ENCODE measurements at places on chromosomes 5 and 9.
A peak's percentile ranks its signal among the peaks of the same experiment; 100 is the strongest.

DNA sequence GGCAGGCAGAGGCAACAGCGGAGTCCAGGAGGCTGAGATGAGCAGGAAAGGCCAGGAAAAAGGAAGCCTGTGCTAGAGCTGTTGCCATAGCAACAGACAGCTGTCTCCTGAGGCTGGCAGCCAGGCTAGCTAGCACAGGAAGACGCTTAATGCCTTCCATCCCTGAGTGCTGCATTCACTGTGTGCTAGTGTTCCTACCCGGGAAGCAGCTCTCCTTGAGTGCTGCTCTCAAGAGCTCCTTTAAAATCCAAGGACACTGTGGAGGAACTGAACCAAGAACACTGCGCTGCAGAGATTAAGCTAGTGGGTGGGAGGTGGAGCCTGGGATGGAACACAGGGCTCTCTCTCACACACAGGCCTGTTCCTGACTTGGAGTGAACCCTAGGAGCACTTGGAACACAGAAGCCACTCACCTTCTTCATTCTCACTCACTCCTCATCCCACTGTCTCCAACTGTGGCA, 53.5 kb upstream of the IL7R start:
- peak; percentile 87 for DNase-seq

- no peak for DNase-seq
Measured at GRCh38 chr9:113484258-113484730, 20.8 kb downstream of the RGS3 start.

GRCh38 chr5:112440031-112440430, 21.0 kb upstream of the EPB41L4A start:
- no peak for DNase-seq

- peak; percentile 77 for DNase-seq
Measured at GRCh38 chr9:96418920-96419690, 935 bp upstream of the ZNF367 start.

DNA sequence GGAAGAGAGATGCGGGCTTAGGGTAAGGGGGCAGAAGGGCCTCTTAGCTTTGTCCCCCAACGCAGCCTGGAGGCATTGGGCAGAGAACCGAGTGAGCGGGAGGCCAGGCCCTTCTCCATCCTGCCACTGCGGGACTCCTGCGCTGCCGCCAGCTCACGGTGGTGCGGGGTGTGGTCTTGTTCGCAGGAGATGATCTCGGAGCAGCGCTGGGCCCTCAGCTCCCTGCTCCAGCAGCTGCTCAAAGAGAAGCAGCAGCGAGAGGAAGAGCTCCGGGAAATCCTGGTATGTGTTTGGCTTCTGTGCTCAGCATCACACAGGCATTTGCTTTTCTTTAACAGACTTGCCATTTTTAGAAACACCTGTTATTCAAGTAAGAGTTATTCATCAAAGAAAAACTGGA, 41.3 kb downstream of the LRSAM1 start:
- DNase-seq = no peak

GRCh38 chr5:158313733-158314464, 455.0 kb upstream of the CLINT1 start:
- DNase-seq = no peak

- no peak for DNase-seq
Measured at GRCh38 chr9:24090566-24090965, 264.5 kb upstream of the ELAVL2 start.

GRCh38 chr5:61160497-61160896, 1.8 kb downstream of the SMIM15 start:
- DNase-seq = no peak

GRCh38 chr5:74357827-74358226, 282.7 kb downstream of the ENC1 start:
- no peak for DNase-seq

- no peak for DNase-seq
Measured at GRCh38 chr9:93536167-93536566, 40.2 kb upstream of the PHF2 start.

- no peak for DNase-seq
Measured at GRCh38 chr5:131355971-131356528, 92.2 kb downstream of the CDC42SE2 start.

- no peak for DNase-seq
Measured at GRCh38 chr9:98442541-98442940, 187.1 kb upstream of the TBC1D2 start.

DNA sequence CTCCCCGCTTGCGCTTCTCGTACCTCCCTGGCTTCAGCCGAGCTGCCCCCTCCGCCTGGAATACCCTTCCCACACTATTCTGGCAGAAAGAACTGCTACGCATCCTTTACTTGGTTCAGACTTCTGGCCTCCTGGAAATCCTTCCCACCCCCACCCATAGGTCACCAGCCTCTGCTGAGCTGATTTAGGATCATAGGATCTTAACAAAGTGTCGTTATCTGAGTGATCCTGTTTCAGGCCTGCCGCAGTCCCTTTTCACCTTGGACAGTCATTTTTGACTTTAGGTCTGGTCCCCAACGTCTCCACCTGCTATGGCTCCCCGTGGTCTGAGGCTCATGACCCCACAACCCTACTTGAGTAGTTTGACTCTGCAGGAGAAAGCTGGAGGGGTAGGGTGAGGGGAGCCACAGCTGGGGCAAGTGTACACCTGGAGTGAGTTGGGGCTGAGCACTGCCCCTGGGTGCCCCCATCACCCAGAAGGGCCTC, 27.3 kb downstream of the EGR1 start:
- no peak for DNase-seq

- no peak for DNase-seq
Measured at GRCh38 chr5:139841549-139841948, 45.9 kb downstream of the PSD2 start.

- DNase-seq = peak; percentile 38
Measured at GRCh38 chr9:29697011-29697410, 2123.7 kb upstream of the C9orf72 start.

DNA sequence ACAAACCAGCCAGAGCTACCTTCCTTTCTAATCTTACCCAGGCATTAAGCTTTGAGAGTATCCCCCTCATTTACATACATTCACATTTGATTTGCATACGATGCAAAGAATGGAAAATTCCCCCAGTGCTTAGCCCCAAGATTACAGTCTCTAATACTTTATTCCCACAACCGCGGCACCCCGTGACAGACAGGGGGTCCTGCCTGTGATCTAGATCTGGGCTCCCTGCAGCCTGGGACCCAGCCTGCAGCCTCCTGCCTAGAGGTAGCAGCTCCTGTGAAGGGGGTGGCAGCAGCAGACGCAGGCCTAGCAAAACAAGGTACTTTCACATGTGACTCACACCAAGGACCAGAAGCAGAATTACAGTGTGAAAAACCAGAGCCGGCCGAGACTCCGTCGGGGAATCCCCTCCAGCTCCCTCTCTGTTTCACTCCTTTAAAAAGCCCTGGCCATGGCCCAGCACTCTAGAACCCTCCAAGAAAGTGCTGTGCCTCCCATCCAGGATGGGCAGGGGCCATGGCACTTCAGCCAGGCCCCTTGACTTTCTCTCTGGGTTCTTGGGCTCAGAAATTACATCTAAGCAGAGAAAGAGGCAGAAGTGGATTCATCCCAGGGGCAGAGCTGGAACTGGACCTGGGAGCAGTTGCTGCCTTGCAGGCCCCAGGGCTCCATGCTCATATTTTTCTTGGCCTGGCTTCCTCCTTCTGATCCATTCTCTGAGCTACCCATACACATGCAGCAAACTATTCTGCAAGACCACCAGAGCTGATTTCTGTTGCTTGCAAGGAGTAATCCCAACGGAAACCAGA, 14.0 kb upstream of the TCF7 start:
- no peak for DNase-seq

- no peak for DNase-seq
Measured at GRCh38 chr9:3857091-3857490, 331.3 kb upstream of the RFX3 start.

- no peak for DNase-seq
Measured at GRCh38 chr5:179421144-179421901, 76.1 kb upstream of the ADAMTS2 start.

DNA sequence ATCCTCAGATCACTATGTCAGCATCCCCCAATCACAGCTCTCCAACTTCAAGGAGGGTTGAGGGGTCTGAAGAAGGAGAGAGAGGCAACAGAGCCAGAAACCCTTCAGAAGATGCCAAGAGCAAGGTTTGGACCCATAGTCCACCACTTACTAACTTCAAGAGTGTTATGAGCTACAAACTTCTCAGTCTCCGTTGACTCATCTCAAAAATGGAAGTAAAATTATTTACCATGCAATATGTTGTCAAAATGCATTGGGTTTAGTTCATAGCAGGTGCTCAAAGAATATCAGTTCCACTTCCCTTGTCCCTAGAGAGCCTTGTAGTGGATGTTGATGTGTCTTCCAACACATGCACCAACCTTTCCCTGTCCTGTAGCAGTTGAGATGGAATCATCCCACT, 116.0 kb downstream of the KCNIP1 start:
- DNase-seq = no peak

- no peak for DNase-seq
Measured at GRCh38 chr5:76941442-76941841, 11.4 kb upstream of the CRHBP start.

GRCh38 chr5:82987188-82987587, 90.0 kb downstream of the TMEM167A start:
- no peak for DNase-seq

All from kidney capillary endothelial cell (primary cell).